ENCODE measurements at places on chromosomes 13 and 19.
A peak's percentile ranks its signal among the peaks of the same experiment; 100 is the strongest.

GRCh38 chr19:54551293-54551692, 22.3 kb upstream of the LILRA2 start:
- DNase-seq: no peak

- DNase-seq: no peak
Observed at GRCh38 chr13:33227927-33228647, 57.5 kb downstream of the STARD13 start.

- DNase-seq: peak; percentile 30
Observed at GRCh38 chr19:295687-296370, 4.6 kb upstream of the PLPP2 start.

DNA sequence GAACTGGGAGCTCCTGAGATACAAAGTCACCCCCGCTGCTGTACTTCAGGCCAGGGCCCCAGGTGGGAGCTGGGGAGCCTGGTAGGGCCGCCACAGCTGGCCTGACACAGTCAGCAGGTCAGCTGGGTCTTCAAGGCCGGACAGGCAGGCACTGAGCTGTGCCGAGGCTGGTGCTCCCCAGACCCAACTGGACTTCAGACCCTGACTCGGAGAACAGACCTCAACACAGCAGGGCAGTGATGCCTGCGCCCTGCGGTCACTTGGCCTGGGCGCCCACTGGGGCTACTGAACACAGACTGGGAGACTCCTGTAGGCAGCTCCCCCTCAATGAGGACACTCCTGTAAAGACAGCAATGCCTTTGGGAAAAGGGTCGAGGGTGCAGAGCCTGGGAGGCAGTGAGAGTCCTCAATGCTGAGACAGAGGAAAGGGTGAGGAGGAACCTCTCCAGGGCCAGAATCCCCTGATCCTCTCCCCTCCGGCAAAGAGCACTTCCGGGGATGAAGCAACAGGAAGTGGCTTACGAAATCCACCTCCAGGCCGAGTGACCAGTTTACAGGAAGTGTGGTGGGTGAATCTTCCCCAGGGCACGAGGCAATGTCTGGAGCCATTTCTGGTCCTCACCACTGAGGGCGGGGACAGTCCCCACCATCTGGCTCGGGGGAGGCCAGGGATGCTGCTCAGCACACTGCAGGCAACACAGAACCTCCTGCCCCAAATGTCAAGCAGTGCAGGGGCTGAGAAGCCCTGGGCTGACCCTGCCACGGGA, 40.8 kb upstream of the ISYNA1 start:
- peak; percentile 70 for DNase-seq

DNA sequence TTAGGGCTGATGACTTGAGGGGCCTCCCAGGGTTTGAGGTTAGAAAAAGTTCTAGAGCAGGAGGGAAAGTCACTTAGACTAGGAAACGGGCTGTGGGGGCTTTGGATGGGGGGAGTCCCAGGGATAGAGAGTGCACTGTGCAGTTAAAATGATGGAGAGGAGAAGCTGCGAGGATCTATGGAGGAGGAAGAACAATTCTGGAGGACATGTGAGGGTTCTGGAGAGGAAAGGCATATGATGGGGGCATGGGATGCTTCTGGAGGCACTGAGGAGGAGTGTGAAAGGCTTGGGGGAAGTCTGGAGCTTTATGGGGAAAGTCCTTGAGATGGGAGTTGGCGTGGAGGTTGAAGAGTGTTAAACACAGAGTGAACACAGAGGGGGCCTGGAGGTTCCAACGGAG, 2.2 kb downstream of the KCNC3 start:
- no peak for DNase-seq

GRCh38 chr13:24725379-24725778, 38.6 kb upstream of the RNF17 start:
- no peak for DNase-seq

GRCh38 chr19:30513082-30513411, 140.9 kb downstream of the ZNF536 start:
- peak; percentile 48 for DNase-seq

DNA sequence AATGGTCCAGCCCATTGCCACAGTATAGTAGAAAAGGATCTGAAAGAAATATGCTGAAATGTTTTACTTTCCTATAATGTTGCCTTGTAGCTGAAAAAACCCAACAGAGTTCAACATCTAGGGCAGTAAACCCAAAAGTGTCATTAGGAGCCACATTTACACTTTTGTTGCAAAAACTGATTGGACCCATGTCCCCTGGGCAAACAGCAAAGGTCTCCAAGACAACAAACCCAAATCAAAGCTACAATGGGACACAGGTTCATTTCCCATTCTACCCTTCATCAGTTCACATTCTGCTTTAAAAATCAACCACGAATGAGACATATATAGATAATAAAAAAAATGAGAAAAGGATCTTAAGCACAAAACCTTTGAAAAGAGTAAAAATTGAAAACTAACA, 744.8 kb downstream of the PCDH17 start:
- DNase-seq: no peak

GRCh38 chr13:113359571-113359970, 4.4 kb downstream of the GRTP1 start:
- no peak for DNase-seq

- peak; percentile 88 for DNase-seq
Observed at GRCh38 chr19:15107061-15108010, at the start of gene SYDE1. Gene SYDE1 (plus strand): TSS chr19:15107401. CDS start chr19:15107434, 33 bp downstream.

DNA sequence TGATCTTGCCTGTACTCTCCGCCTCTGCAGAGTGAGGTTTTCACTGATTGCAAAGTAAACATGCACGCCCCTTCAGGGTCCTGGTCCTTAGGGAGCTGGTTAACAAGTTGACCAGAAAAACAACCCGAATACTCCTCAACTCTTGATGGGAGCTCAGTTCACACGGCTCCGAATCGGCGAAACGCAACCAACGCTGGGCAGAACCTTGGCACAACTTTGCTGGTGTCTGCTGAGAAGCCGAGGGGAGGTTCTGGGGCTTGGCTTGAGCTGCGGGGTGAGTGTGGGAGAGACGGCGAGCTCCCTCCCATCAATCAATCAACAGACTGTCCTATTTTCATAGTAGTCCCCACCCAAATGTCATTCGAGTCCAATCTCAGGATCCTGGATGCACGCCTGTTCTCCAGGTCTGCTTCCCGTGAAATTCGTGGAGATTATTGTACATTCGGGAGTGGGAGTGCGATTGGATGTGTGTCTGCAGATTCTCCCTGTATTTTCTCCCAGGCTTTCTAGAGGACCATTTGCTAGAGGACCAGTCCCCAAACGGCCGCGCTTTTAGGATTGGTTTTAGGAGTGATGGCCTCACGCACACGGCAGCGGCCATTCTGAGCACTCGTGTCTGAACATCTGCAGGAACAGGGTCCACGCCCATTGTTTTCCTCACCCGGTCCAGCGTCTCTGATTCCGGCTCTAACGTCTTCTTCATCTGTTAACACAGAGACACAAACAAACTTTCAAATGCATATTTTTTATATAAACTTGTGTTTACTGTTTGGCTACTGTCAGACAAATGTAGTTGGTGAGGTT, 51.6 kb upstream of the F7 start:
- no peak for DNase-seq

DNA sequence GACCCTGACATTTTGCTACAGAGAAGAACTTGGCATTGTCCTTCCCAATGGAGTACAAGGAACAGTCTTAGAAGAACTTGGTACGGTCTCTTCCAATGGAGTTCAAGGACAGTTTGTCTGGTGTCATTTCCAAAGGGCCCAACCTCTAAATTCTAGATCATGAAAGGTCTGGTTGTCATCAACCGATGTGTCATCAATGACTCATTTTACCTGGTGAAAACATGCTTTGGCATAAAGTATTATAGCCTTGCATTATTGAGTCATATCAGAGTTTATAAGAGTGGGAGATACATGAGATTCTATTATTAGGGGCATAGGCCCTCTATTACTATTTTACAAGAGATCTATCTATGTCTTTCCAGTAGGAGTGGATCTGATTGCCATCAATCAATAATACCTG, 4.3 kb downstream of the CYP2B6 start:
- DNase-seq: no peak

- no peak for DNase-seq
Observed at GRCh38 chr13:73479856-73480255, 421.1 kb downstream of the KLF5 start.

GRCh38 chr13:80235166-80235966, 105.6 kb downstream of the SPRY2 start:
- no peak for DNase-seq

- no peak for DNase-seq
Observed at GRCh38 chr13:33649212-33649878, 168.6 kb upstream of the RFC3 start.

DNA sequence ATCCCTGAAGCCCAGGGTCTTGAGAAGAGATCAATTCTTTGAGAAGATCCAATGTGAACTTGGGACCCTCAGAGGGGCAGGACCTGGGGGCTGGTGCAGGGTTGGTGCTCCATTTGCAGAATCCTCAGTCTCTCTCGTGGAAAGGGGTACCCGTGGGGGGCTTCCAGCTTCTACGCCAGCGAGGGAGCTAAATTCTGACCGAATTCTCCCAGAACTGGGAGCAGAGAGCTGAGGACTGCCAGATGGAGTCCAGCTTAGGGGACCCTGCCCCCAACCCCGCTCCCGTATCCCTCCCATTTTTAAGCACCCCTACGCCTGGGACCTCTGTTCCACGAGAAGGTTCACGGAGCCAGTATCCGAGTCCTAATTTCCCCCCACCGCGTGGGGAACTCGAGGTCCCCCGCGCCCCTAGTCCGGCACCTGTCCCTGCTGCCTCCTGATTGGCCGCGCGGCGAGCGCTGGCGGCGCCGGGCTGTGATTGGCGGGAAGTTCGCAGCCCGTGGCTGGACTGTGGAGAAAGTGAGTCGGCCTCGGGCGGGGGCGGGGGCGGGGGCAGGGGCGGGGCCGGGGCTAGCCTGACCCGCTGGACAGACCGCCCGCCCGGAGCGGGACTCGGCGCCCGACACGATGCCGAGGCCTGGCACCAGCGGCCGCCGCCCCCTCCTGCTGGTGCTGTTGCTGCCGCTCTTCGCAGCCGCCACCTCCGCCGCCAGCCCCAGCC, 4.4 kb upstream of the LTBP4 start:
- peak; percentile 76 for DNase-seq

GRCh38 chr13:48131533-48131932, 36.6 kb upstream of the MED4 start:
- DNase-seq: no peak

- no peak for DNase-seq
Observed at GRCh38 chr13:77800219-77800618, 102.7 kb downstream of the SLAIN1 start.

DNA sequence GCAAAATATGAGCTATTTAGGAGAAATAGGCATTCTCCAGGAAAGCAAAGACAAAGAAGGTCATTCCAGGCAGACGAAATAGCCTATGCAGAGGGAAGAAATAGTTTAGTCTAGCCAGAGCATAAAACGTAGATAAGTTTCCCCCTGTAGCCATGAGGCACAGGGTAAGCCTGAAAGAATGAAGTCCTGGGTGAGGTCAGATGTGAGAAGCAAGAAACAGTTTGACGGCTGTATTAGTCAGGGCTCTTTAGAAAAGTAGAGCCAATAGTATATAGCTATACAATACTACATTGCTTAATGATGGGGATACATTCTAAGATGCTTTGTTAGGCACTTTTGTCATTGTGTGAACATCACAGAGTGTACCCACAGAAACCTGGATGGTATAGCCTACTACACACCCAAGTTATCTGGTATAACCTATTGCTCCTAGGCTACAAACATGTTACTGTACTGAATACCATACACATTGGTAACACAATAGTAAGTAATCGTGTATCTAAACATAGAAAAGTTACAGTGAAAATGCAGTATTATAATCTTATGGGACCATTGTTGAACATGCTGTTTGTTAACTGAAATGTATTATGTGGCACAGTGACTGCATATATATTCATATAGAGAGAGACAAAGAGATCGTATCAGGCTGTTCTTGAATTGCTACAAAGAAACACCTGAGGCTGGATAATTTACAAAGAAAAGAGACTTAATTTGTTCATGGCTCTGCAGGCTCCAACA, 59.3 kb upstream of the WDFY2 start:
- no peak for DNase-seq

- no peak for DNase-seq
Observed at GRCh38 chr13:102548811-102549210, 48.0 kb upstream of the TPP2 start.

- no peak for DNase-seq
Observed at GRCh38 chr19:35117116-35117515, 1.5 kb downstream of the FXYD3 start.

DNA sequence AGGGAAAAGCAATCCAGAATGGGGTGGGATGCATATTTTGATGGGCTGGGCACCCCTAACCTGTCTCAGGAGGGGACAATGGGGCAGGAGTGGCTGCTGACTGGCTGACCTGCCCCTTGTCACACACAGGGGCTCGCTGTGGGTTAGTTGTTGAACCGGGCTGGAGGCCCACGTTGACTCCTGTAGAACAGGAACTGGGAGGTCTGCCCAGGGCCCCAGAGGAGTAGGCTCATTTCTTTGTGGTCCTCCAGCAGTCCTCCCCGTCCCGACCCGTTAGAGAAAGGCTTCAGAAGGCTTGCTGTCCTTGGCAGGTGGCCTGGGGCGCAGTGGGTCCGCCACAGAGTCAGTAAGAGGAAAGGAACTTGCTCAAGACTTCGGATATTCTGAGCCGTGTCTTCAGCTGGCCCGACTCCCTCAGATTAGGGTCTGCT, 70.1 kb downstream of the COL4A1 start:
- no peak for DNase-seq

DNA sequence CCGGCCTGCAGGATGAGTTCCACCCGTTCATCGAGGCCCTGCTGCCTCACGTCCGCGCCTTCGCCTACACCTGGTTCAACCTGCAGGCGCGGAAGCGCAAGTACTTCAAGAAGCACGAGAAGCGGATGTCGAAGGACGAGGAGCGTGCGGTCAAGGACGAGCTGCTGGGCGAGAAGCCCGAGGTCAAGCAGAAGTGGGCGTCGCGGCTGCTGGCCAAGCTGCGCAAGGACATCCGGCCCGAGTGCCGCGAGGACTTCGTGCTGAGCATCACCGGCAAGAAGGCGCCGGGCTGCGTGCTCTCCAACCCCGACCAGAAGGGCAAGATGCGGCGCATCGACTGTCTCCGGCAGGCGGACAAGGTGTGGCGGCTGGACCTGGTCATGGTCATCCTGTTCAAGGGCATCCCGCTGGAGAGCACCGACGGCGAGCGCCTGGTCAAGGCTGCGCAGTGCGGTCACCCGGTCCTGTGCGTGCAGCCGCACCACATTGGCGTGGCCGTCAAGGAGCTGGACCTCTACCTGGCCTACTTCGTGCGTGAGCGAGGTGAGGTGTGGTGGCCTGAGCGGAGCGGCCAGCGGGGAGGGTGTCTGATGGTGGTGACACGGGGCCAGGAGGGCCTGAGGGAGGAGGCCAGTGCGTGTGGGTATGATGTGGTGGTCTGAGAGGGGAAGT, 15.5 kb downstream of the NFIC start:
- no peak for DNase-seq

Measured in SK-N-SH (cell line).